Kidney tubule cell (primary cell): ENCODE measurements at places on chromosomes 5 and 9.

DNA sequence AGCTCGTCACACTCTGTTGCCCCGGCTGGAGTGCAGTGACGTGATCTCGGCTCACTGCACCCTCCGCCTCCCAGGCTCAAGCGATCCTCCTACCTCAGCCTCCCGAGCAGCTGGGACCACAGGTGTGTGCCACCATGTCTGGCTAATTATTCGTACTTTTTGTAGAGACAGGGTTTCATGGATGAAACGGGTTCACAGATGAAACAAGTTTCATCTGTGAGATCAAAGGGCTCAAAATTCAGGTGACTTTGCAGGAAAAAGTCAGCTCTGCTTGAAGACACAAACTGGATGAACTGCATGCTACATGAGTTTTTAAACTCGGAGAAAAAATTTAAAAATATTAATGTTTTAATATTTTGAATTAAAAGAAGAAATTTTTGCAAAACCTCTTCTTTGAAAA is 24.5 kb downstream of the ABHD17B start:
- no peak for DNase-seq

GRCh38 chr9:18127499-18127875 is 346.5 kb upstream of the ADAMTSL1 start:
- no peak for DNase-seq

DNA sequence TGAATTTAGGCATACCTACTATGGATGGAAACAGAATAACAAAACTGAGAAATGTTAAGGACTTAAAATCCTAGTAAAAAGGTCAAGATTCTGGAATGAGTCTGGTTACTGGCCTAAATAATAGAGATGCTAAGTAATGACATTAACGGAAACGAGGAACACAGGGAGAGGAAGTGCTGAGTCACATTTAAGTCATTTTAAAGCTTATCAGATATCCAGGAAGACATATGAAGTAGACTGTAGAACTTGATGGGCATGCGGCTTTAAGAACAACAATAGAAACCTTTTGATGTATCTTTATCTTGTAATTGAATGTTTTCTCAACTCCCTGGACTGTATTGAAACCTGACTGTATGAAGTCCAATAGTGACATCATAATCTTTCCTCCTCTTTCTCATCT is 1251.4 kb upstream of the CDH6 start:
- DNase-seq: no peak

DNA sequence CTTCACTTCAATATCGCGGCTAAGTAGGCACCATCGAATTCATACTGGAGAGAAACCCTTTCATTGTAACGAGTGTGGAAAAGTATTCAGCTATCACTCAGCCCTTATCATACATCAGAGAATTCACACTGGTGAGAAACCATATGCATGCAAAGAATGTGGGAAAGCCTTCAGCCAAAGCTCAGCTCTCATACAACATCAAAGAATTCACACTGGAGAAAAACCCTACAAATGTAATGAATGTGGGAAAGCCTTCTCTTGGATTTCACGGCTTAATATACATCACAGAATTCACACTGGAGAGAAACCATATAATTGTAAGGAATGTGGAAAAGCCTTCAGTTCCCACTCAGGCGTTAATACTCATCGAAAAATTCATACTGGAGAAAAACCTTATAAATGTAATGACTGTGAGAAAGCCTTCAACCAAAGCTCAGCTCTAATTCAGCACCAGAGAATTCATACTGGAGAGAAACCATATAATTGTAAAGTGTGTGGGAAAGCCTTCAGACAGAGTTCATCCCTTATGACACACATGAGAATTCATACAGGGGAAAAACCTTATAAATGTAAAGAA is 9.5 kb downstream of the ZNF879 start:
- DNase-seq: no peak

DNA sequence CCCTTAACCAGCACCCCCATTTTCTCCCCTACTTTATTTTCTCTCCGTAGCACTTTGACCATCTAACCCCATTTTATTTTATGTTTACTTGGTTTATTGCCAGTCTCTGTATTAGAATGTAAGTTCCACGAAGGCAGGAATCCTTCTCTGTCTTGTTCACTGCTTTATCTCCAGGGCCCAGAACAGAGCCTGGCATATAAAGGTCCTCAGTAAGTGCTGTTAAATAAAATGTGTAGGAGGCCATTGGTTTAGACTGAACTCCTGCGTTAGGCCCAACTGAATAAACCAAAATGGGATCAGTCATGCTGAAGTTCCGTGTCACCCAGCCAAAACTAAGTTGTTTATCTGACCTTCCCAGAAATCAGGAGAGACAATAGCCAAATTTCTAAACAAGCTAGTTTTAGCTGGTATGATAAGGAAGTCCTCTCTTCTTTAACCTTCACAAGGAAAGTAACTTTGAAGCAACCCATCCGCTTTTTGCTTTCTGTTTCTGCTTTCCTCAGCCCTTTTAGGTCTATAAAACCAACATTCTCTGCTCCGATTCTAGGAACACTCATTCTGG is 29.0 kb upstream of the CCNJL start:
- DNase-seq: no peak

DNA sequence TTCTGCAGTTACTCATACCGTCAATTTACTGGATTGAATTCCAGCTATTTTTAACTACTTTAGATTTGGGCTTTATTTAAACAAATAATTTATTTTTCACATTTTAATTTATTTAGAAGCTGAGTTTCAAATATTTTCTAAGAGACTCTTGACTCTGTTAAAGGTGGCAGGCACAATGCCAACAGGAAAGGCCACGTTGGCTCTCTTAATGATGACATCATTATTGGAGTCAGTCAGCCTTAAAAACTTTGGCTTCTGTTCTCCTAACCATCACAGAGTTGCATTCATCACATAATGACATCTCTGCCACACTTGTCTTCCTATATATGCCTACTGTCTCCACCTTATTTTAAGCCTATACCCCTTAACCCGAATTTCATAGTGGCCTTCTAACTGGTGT is 172.3 kb upstream of the PLPPR1 start:
- peak; percentile 74 for DNase-seq

DNA sequence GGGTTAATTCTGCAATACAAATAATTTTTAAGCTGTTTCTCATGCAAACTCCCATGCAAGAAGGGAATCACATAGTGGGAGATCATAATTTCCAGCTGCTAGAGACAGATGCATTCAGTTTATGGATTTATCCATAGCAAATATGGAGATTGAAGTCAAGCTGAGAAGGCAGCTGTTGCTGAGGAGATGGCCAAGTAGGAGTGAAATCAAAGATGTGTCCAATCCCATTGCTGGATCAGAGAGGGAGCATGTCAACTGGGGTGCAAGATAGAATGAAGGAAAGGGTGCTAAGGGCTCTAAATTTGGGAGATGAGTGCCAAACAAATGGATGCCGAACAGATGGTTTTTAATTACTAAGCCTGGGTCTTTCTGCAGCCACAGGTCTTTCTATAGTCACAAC is 504.5 kb downstream of the NFIB start:
- no peak for DNase-seq
